ENCODE measurements at places on chromosomes 11 and 22. TPM values are rescaled to one million over a fixed set of nuclear protein-coding genes. Genes with fewer than 3 reads are reported as not detected.

Gene BTBD18
- 0.09 TPM for total RNA-seq

Gene OR4D5
- total RNA-seq, result not detected

Gene CCDC116
- total RNA-seq, result 0.16 TPM

Gene RIBC2
- 0.78 TPM for total RNA-seq

Gene UPB1
- total RNA-seq, result 4.1 TPM

Gene FIBIN
- total RNA-seq, result not detected

Gene SYT7
- total RNA-seq, result not detected

Gene SLC5A4
- total RNA-seq, result not detected

DNA sequence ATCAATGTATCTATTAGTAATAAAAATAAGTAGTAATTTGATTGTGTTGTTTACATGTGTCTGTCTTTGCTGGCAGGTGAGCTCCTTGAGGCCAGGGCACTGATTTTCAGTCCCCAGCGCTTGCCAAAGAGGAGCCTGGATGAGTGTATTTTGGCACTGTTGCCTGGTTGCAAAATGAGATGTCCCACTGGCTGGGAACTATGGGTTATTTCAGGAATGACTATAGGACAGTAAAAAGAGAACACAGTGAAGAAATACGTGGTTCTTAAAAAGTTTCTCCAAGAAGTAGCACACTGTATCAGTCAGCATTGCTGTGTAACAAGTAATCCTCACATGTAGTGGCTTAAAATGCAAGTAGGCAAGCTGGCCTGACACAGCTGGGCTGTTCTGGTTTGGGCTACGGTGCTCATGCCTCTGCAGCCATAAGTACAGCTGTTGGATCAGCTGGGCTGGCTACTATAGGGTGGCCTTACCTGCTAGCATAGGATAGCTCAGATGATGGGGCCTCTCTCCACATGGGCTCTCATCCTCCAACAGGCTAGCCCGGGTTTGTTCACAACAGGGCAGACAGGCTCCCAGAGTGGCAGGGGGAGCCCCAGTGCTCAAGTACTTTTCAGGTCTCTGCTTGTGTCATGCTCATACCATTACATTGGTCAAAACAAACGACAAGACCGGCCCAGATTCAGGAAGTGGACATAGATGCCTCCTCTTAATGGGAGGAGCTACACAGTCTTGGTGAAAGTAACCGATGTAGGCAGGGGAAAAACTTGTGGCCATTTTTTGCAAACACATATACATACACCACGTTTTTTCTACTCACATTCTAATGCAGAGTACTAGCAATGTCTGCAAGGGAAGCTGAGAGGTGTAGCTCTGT, 399.1 kb downstream of the LARGE1 start:
- no peak overlapping the region for H3K27ac ChIP-seq
- no peaks in the 10 kb centered on the region for H3K36me3 ChIP-seq
- no peak overlapping the region for H3K4me3 ChIP-seq
- H3K27me3 ChIP-seq, result no peaks in the 10 kb centered on the region
- H3K4me1 ChIP-seq, result no peaks in the 10 kb centered on the region
- DNase-seq, result no peak

DNA sequence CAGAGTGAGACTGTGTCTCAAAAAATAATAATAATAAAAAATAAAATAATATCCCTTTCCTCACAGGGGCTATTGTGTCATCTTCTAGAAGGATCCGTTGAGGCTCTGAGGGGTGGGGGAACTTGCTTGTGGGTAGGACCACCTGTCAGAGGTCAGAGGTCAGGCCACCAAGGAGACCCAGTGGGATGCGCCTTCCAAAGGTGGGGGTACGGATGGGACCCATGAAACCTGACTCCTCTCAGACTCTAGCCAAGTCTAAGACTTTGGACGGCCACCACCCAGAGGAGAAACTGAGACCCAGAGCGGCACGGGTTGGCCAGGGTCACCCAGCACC, 367 bp upstream of the MMP11 start:
- no peak for DNase-seq
- no peak overlapping the region for H3K27ac ChIP-seq
- peaks cover 17% of the 10 kb centered on the region for H3K27me3 ChIP-seq
- no peaks in the 10 kb centered on the region for H3K36me3 ChIP-seq
- peak overlapping the region; percentile 36 for H3K4me3 ChIP-seq
- H3K4me1 ChIP-seq, result peaks cover 11% of the 10 kb centered on the region

DNA sequence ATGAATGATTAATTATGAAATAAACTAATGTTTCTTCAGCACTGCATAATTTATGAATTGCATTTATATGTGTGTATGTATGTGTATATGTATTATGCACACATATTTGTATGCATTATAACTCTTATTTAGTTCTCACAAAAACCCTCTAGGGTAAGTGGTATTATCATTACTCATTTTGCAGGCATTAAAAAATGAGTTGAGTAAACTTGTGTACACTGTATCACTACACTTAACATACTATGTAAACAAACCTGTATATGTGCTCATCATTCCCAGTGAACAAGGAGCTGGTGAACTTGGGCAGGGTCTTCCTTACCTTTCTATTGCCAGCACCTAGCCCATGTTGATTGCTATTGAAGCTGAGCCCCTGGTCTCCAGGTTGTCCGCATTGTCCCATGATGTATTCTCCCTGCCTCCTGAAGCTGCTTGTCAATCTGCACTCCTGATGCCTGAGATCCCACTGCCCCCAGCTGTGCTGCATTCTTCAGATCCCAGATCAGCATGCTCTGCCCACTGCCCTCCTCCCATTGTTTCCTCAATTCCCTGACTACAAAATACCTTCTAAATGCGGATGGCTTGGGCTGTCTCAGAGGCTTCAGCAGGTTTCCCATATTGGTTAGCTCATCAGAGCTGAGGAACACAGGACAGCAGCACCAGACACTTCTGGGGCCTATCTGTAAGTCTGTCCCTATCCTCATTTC, 267.9 kb upstream of the SESN3 start:
- no peaks in the 10 kb centered on the region for H3K36me3 ChIP-seq
- no peak overlapping the region for H3K4me3 ChIP-seq
- H3K4me1 ChIP-seq, result no peaks in the 10 kb centered on the region
- no peaks in the 10 kb centered on the region for H3K27me3 ChIP-seq
- no peak overlapping the region for H3K27ac ChIP-seq
- no peak for DNase-seq

GRCh38 chr11:36044636-36045035, 100.8 kb downstream of the LDLRAD3 start:
- peaks cover 4% of the 10 kb centered on the region for H3K27me3 ChIP-seq
- H3K36me3 ChIP-seq, result no peaks in the 10 kb centered on the region
- H3K4me3 ChIP-seq, result no peak overlapping the region
- no peak for DNase-seq
- H3K27ac ChIP-seq, result no peak overlapping the region

DNA sequence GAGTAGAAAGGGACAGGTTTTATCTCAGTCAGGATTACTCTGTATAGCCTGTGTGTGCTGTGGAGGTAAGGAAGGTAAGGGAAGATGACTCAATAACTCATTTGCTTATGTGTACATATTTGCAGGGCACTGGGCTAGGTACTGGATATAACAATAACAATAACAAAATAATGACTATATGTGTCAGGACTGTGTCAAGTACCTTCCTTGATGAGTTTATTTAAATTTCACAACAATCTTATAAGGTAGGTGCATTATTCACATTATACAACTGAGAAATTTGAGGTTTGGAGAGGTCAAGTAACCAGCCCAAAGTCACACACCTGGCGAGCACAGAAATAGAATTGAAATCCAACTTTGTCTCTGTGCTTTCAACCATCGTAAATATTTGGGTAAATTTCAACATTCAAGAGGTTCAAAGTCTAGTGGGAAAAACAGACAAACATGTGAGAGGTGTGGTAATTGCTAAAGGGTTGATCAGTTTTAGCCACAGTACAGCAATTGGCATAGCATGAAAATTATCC, 131.8 kb downstream of the APIP start:
- no peak overlapping the region for H3K4me3 ChIP-seq
- no peaks in the 10 kb centered on the region for H3K4me1 ChIP-seq
- H3K27ac ChIP-seq, result no peak overlapping the region
- DNase-seq, result no peak
- H3K27me3 ChIP-seq, result peaks cover 2% of the 10 kb centered on the region

- DNase-seq, result no peak
- H3K4me1 ChIP-seq, result no peaks in the 10 kb centered on the region
- no peaks in the 10 kb centered on the region for H3K36me3 ChIP-seq
Observed at GRCh38 chr11:10823152-10823579, 14.4 kb upstream of the EIF4G2 start.

- no peak overlapping the region for H3K4me3 ChIP-seq
- DNase-seq, result no peak
- no peaks in the 10 kb centered on the region for H3K36me3 ChIP-seq
- no peak overlapping the region for H3K27ac ChIP-seq
- peaks cover 21% of the 10 kb centered on the region for H3K4me1 ChIP-seq
- no peaks in the 10 kb centered on the region for H3K27me3 ChIP-seq
Observed at GRCh38 chr11:119376197-119376847, 5.2 kb downstream of the USP2 start.

Measured in T-cell (primary cell).